ENCODE measurements at places on chromosomes 6 and 20.
A peak's percentile ranks its signal among the peaks of the same experiment; 100 is the strongest.

GRCh38 chr6:44261581-44261980, 3.8 kb downstream of the NFKBIE start:
- DNase-seq = no peak

DNA sequence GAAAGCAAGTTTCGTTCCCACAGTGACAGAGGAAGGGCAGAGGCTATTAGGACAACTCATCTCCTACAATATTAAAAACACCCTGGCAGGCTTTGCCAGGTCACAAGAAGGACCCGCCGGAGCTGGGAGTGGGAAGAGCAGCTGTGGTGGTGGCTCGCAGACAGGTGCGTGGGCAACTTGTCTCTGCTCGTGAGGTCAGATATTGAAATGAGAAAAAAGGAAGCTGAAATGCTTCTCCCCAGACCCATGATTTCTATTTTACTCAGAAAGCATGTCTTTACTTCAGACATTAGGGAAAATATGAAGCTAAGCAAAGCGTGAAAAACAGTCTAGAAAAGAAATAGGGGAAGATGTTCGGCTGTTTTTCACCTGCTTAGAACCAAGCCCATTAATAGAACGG, 166.3 kb upstream of the EEF1E1 start:
- no peak for DNase-seq

- DNase-seq = no peak
Measured at GRCh38 chr6:7264686-7265384, 48.2 kb downstream of the SSR1 start.

- DNase-seq = peak; percentile 16
Measured at GRCh38 chr20:2301164-2301622, 5.4 kb downstream of the TGM3 start.

GRCh38 chr6:44230034-44230675, 6.8 kb downstream of the SLC29A1 start:
- no peak for DNase-seq

All from CD4-positive, alpha-beta T cell treated with Interleukin-2 at 100 ng/mL for 4 hours (primary cell).